WTC11 (cell line): ENCODE measurements at places on chromosomes 1 and 21.
A peak's percentile ranks its signal among the peaks of the same experiment; 100 is the strongest.

DNA sequence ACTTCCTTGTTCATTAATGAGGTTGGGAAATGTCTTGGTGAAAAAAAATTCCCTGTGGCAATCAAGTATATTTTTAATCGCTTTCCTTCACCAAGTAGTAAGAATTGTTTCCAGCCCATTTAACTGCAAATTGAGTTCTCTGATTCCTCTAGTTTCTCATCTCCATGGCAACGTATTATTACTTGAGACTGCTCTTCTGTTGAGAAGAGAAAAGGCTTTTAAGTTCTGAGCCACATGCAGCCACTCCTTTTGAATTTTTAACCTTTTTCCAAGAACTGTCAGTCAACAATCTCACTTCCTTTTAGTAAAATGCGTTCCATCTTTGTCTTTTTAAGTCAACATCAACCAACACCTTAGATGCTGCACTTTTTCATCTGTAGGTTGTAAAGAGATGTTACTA is 75.7 kb upstream of the KIAA1614 start:
- H3K36me3 ChIP-seq, result peaks cover 32% of the 10 kb centered on the region
- no peak for DNase-seq
- no peaks in the 10 kb centered on the region for H3K27me3 ChIP-seq
- H3K27ac ChIP-seq, result peak overlapping the region; percentile 15
- peaks cover 33% of the 10 kb centered on the region for H3K4me1 ChIP-seq

DNA sequence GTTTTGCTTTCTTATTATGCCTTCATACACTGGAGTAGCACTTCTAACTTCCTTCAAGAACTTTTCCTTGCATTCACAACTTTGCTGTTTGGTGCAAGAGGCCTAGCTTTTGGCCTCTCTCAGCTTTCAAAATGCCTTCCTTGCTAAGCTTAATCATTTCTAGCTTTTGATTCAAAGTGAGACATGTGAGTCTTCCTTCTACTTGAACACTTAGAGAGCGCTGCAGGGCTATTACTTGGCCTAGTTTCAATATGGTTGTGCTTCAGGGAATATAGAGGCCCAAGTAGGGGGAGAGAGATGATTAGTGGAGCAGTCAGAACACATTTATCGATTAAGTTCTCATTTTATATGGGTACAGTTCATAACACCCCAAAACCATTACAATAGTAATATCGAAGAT is 12.4 kb downstream of the ANGEL2 start:
- H3K27me3 ChIP-seq, result no peaks in the 10 kb centered on the region
- peaks cover 53% of the 10 kb centered on the region for H3K36me3 ChIP-seq
- no peak overlapping the region for H3K4me3 ChIP-seq
- DNase-seq, result no peak

- no peaks in the 10 kb centered on the region for H3K36me3 ChIP-seq
- H3K4me1 ChIP-seq, result peaks cover 15% of the 10 kb centered on the region
- DNase-seq, result no peak
- H3K27me3 ChIP-seq, result peaks cover 55% of the 10 kb centered on the region
- no peak overlapping the region for H3K4me3 ChIP-seq
- H3K27ac ChIP-seq, result no peak overlapping the region
Observed at GRCh38 chr1:100535264-100535663, 2.7 kb upstream of the GPR88 start.

GRCh38 chr1:50610563-50610962 is 187.3 kb upstream of the DMRTA2 start:
- peak overlapping the region; percentile 64 for H3K27ac ChIP-seq
- DNase-seq, result no peak
- H3K4me3 ChIP-seq, result peak overlapping the region; percentile 24
- peaks cover 17% of the 10 kb centered on the region for H3K4me1 ChIP-seq

DNA sequence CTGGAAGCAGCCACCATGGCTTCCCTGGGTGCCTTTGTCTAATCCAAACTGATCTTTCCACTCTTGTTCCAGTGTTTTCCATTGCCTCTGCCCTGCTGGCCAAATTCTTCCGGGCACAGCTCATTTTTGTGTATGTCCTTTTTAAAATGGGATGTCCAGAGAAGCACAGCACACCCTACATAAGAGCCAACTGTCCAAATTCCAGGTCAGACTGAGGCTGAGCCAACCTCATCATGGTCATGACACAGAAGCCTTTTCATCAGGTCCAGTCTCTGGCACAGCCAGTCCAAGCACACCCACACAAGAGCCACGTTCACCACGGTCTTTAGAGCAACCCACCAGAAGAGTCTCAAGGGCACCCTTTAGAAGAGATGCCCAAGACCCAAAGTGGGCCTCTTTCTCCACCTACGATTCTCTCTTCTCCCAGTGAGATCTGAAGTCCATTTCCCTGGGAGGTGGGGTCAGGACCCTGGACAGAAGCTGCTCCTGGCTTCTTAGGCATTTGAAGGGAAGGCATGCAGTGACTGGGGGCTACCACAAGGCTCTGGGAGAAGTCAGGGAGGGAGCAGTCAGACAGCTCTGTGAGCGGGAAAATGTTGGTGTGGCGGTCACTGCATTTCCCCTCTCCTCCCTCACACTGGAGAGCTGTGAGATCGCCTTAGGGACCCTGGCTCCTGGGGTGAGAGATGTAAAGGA is 53.2 kb downstream of the SYT2 start:
- DNase-seq, result peak; percentile 85
- no peak overlapping the region for H3K4me3 ChIP-seq
- H3K27me3 ChIP-seq, result no peaks in the 10 kb centered on the region
- no peak overlapping the region for H3K27ac ChIP-seq
- no peaks in the 10 kb centered on the region for H3K36me3 ChIP-seq

GRCh38 chr1:230268371-230269170 is 157.6 kb downstream of the PGBD5 start:
- no peaks in the 10 kb centered on the region for H3K27me3 ChIP-seq
- no peak for DNase-seq
- H3K36me3 ChIP-seq, result peaks cover 18% of the 10 kb centered on the region
- H3K4me1 ChIP-seq, result peaks cover 15% of the 10 kb centered on the region
- H3K4me3 ChIP-seq, result no peak overlapping the region
- 0 out of 2 replicates have a peak overlapping the region, but pooled peaks have one; percentile 11 for H3K27ac ChIP-seq

GRCh38 chr1:64733581-64734286 is 11.1 kb upstream of the RAVER2 start:
- H3K27me3 ChIP-seq, result peaks cover 1% of the 10 kb centered on the region
- H3K4me3 ChIP-seq, result no peak overlapping the region
- H3K4me1 ChIP-seq, result peaks cover 8% of the 10 kb centered on the region; the same call in 1 of the 2 replicates
- H3K27ac ChIP-seq, result no peak overlapping the region
- no peak for DNase-seq

DNA sequence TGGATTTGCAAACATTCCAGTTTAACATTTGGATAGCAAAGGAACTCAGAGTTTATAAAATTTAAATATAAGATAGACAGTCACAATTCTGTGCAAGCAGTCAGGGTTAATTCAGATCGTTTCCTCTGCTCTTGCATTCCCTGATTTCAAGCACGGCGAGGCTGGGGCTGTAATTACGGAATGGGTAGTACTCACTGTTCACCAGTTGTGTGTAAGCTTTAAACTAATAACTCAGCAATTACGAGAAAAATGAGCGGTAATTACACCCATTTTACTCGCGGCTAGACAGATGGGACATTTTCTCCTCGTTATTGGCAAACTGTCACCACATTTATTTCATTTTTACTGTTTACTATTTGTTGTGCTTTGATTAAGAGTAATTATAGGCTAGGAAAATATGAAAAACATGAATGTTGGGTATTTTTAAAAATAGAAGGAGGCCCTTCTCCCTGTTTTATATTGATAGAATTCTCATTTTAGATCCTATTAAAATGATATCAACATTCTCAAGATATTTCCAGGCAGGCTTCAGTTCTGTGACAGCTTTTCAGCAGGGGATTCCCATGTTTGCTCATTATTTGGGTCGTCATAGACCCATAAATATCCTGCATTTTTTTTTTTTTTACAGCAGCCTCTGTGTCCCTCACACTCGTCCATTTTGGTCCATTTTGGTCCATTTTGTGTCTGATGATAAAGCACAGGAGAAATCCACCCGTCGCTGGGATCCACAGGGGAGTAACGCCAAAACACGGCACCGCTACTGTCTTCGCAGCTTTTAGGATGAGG is 208.3 kb downstream of the DSCAM start:
- no peak overlapping the region for H3K27ac ChIP-seq
- peaks cover 3% of the 10 kb centered on the region; the same call in 1 of the 2 replicates for H3K36me3 ChIP-seq
- H3K4me3 ChIP-seq, result no peak overlapping the region
- no peaks in the 10 kb centered on the region for H3K4me1 ChIP-seq
- no peaks in the 10 kb centered on the region for H3K27me3 ChIP-seq

- DNase-seq, result no peak
- no peaks in the 10 kb centered on the region for H3K27me3 ChIP-seq
- H3K36me3 ChIP-seq, result no peaks in the 10 kb centered on the region
- H3K4me1 ChIP-seq, result no peaks in the 10 kb centered on the region
- no peak overlapping the region for H3K27ac ChIP-seq
- no peak overlapping the region for H3K4me3 ChIP-seq
Observed at GRCh38 chr1:8926707-8927694, 18.7 kb upstream of the CA6 start.

DNA sequence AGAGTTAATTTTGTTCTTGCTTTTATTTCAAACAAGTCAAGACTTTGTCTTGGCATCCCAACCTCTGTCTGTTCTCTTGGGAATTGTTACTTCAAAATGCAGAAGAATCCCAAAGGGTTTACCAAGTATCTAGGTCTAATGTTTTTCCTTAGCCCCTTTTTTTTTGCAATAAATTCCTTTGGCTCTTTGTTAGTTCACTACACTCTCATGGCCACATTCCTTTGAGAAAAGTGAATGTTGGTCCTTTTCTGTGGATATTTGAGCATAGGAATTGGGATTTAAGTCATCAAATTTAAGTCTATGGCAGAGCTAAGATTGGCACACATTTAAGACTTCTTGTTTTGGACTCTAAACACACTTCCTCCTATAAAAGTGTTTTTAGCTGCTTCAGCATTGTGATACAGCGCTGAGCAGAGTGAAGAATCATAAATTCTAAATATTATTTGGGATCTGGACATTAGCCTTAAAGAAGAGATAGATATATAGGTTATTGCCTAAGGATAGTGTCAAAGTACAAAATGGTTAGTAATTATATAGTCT is 1.9 kb downstream of the BTF3L4 start:
- peak overlapping the region; percentile 97 for H3K4me3 ChIP-seq
- no peaks in the 10 kb centered on the region for H3K27me3 ChIP-seq
- peaks cover 31% of the 10 kb centered on the region for H3K36me3 ChIP-seq
- H3K27ac ChIP-seq, result peak overlapping the region; percentile 99
- peaks cover 28% of the 10 kb centered on the region for H3K4me1 ChIP-seq
- no peak for DNase-seq

- DNase-seq, result no peak
- no peaks in the 10 kb centered on the region for H3K36me3 ChIP-seq
- H3K4me1 ChIP-seq, result peaks cover 30% of the 10 kb centered on the region
- no peak overlapping the region for H3K27ac ChIP-seq
- no peak overlapping the region for H3K4me3 ChIP-seq
Observed at GRCh38 chr1:94422115-94422820, 4.1 kb downstream of the ABCD3 start.

DNA sequence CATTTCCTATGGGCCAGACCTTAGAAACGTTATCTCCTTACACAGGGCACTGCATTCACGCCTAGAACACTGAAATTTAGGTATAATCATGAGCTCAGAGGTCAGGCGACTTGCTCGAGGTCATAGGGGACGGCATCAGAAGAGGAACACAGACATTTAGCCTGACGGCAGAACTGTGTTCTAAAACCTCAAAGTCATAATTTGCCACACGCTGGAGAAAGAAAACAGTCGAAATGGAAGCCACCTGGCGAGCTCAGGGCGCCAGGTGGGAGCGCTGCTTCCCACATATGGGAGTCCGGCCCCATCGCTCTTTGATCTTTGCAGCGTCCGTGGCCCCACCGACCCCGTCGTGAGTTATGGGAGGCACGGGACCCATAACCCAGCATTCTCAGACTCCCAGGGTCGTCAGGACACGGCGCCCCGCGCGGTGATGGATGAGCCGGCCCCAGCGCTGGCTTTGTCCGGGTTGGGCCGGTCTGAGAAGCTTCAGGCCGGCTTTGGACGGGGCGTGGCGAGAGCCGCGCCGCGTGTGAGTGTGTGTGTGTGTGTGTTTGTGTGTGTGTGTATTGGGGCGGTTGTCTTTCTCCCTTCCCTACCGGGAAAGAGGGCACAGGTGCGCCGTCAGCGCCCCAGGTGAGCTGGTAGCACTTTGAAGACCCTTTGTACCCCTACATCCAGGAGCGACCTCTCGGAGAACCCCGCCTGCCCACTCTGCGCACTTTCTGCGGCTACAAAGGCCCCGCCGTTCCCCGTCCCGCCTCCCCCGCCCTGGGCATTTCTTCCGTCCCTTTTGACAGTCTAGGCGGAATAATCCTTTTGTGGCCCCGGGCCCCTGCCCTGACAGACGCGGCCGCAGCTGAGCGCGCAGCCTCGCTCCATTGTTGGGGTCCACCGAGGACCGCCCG is 861 bp upstream of the DRAXIN start:
- H3K4me1 ChIP-seq, result peaks cover 61% of the 10 kb centered on the region
- DNase-seq, result peak; percentile 64
- H3K36me3 ChIP-seq, result peaks cover 15% of the 10 kb centered on the region
- H3K27ac ChIP-seq, result peak overlapping the region; percentile 94

- no peak overlapping the region for H3K4me3 ChIP-seq
- H3K36me3 ChIP-seq, result no peaks in the 10 kb centered on the region
- no peak for DNase-seq
- peaks cover 50% of the 10 kb centered on the region for H3K4me1 ChIP-seq
- H3K27ac ChIP-seq, result peak overlapping the region; percentile 37; the same call in 1 of the 2 replicates
Observed at GRCh38 chr1:234619794-234620247, 9.8 kb upstream of the IRF2BP2 start.
